ENCODE measurements at places on chromosomes 2 and 18.
A peak's percentile ranks its signal among the peaks of the same experiment; 100 is the strongest.

DNA sequence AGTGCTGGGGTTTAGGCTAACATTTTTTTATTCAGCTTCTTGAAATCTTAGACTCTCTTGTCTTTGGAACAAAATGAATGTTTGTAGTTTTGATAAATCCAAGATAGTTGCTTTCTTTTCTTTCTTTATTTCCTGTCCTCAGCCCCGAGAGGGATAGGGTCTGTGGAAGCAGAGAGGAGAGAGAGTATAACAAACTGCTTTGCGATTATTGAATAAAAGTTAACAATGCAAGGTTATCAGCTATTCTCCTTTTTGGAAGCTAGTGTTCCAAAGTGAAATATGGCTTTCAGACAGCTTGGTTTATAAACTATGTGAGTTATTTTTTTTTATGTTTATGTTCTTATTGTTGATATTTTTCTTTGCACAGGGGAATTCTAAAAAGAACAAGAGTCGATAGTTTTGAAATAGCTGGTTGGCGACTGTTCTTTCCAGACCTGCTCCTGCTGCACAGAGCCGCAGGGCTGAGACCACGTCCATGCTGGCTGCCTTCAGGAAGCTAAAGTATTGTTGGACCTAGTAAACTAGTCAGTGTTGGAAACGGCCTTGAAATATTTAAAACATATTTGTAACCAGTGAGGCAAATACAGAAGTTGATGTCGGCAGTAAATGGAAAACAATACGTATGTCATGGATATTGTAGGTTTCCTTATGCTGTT lies 15.5 kb upstream of the STON1 start:
- no peak for DNase-seq

DNA sequence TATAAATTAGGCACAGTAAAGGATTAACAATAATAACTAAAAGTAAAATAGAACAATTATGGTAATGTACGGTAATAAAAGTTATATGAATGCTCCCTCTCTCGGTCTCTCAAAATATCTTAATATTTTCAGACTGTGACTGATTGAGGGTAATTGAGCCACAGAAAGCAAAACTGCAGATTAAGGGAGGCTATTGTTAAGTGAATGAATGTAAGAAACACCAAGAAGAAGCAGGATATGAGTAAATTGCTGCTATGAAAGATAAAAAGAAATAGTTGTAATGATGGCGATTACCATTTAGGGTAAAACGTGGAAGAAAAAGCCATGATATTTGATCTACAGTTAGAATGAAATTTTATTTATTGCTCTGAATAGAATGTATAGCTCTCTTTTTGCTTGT lies 24.1 kb downstream of the GULP1 start:
- no peak for DNase-seq

- peak; percentile 53 for DNase-seq
These were observed 213.4 kb upstream of the GATA6 start for GRCh38 chr18:21955757-21956652.

GRCh38 chr2:71696381-71696780 lies 243.0 kb downstream of the DYSF start:
- no peak for DNase-seq

DNA sequence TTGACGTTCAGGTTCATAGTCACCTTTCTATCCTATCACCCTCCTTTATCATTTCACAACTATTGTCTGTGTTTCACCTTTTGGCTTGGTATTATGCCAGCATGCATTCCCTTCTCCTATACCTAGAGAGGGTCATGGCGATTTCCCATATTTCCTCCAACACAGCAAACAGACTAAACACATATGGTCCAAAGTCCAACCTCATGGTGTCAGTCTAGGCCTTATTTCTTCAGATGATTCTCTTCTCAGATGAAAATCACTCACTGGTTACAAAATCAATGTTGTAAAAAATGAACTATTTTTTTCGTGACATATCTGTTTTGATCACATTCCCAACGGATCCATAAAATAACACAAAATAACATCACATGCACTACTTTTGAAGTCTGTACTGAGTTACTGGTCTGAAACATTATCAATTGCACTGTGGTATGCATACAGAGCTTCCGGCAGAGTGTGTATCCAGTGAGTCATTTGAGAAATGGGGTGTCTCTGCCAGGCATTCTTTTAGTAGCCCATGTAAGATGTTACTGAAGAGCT lies 204.8 kb upstream of the GALNT5 start:
- no peak for DNase-seq

GRCh38 chr2:222714361-222715241 lies 43.1 kb downstream of the MOGAT1 start:
- DNase-seq, result no peak

- DNase-seq, result no peak
These were observed 337.4 kb upstream of the ID2 start for GRCh38 chr2:8344144-8345097.

DNA sequence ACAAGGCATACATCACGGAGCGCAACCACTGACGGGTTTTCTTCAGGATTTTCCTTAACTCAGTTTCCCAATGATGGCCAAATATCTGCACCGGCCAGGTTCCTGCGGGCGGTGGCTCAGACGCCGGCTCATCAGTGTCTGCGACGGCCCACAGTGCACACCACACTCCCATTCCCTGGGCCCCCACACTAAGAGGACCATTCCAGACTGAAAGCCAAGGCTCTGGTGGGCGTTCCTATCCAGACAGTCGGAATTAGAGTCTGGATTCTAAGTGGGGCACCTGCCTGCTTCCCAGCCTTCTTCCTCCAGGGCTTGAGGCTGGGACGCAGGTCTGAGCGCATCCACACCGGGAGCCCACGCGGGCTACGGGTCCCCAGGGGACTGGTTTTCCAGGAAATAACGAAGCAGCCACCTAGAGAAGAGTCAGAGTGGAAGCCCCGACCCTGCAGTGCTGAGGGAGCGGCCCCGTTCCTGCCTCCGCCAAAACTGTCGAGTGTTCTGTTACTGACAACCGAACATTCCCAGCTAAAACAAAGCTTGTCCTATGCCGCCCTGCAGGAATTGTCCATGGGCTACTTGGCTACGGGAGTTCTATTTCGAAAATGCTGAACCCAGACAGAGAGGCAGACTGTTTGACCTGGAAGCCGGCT lies 75.3 kb downstream of the TMEM18 start:
- DNase-seq, result no peak

DNA sequence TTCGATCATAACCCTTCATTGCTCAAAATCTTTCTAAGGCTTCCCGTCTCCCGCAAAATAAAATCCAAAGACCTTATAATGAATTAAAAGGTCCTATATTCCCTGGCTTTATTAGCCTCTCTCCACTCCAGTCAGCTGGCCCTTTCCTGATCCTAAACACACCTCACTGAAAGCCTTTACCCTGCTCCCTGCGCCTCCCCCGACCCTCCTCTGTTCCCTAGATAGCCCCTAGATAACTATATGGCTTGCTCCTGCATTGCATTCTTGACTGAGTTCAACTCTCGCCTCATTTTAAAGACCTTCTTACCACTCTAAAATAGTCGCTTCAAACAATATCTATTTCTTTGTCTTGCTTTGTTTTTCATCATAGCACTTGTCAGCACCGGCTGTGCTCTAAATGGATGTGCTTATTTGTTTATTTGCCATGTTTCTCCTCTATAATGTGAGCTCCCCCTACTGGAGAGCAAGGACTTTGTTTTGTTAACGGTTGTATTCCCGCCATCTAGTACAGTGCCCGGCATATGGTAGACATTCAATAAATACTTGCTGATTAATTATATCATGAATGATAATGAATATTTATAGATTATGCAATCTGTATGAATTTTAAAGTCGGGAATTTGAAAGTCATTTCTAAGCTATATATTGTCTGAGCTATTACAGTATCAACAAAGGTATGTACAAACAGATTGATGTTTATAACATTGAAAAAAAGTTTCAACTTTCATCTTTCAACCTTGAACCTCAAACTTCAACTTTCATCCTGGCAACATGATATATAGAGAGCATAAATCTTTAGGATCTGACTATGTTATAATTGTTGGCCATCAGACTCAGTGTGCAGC lies 32.4 kb upstream of the VIT start:
- DNase-seq, result no peak

DNA sequence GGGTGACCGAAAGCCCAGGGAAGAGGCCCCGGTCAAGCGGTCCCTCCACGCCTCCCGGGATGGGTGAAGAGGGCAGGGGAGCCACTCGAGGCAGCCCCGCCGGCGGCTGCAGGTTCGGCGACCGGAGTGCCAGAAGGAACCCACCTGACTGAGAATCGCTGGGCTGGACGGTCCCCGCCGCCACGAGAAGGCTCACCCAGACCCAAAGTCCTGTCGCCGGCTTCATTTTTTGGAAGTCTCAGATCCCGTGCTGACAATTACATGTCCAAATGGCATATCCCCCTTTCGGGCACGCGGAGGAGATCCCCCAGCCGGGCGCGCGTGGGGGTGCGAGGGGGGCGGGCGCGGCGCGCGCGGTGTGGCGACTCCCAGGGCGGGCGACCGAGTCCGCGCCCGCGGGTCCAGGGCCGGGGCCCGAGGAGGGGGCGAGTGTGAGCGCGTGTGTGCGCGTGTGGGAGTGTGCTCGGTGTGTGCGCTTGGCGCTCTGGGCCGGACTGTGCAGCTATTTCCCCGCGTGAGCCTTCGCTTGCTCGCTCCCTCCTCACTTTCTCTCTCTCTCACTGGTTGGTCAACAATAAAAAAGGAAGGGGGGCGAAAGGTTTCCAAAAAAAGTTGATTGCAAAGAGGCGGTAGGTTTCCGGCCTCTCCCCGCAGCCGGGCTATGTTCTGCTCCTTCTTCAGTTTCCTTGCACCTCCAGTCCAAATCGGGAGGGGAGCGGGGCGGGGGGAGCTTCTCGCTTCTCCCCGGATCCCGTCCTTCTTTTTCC lies at the start of gene ERBB4:
Gene ERBB4, minus strand, starts transcription at position 498 of the 767 bp plus-strand sequence. Its CDS starts 272 bp downstream, at position 226.
- DNase-seq, result no peak

DNA sequence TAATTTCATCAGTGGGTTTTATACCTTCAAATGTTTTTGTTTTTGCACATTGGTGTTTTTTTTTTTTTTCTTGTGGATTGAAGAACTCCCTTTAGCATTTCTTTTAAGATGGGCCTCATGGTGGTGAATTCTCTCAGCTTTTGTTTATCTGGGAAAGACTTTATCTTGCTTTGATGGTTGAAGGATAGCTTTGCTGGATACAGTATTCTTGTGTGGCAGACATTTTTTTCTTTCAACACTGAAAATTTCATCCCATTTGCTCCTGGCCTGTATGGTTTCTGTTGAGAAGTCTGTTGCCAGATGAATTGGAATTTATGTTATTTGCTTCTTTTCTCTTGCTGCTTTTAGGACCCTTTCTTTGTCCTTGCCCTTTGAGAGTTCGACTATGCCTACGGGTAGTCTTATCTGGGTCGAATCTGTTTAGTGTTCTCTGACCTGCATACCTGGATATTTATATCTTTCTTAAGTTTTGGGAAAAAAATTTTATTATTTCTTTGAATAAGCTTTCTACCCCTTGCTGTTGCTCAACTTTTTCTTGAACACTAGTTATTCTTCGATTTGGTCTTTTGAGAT lies 25.6 kb downstream of the PRKRA start:
- no peak for DNase-seq

GRCh38 chr18:74942319-74942910 lies 266.5 kb downstream of the PTGR3 start:
- DNase-seq, result no peak

GRCh38 chr2:102016399-102016955 lies 24.7 kb downstream of the IL1R2 start:
- no peak for DNase-seq

DNA sequence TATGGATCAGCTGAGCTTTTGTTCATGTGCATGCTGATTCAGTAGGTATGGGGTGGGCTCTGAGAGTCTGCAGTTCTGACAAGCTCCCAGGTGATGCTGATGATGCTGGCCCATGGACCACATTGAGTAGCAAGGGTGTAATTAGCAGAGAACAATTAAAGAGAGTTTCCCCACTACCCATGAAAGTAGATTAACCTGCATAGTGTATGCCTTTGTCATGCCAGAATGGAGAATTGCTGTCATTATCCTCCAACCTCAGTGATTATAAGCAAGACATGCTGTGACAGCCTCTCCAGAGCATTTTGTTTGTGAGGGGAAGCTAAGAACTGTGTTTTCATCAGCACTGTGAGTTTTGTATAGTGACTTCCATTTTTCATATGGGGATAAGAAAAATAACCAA lies 59.5 kb upstream of the LYPD1 start:
- no peak for DNase-seq

GRCh38 chr2:120042359-120042758 lies 29.5 kb downstream of the EPB41L5 start:
- DNase-seq, result no peak

DNA sequence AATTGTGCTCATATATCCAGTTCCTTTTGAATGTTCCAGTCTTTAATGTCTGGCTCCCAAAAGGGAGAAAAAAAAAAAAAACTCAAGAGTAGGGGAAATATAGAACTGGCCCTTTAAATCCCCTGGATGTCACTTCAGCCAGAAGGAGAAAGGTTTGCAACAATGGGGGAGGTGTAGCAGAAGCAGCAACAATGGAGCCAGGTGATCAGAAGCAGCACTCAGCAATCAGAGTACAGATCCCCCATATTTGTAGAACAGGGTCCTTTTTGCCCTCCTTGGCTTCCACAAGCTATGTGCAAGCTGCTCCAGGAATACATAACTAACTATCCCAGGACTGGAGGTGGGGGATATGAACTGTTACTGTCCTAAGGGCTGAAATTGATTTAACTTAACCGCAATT lies 25.8 kb upstream of the ZNF397 start:
- no peak for DNase-seq

DNA sequence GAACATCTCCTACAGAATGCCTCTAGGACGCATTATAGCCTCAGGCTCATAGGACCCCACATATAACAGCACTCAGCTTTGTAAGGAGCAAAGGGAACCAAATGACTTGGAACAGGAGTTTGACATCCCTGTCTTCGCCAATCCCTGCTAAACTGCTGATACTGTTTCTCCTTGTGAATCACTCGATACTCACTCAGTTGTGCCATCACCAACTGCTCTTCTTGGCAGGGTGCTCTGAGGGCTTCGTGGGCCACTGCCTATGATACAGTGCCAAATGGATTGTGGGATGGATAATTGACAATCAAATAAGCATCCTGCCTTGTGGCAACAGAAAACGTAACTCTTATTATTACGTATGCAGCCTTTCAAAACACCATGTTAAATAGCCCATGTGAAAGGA lies 396.3 kb downstream of the RIT2 start:
- DNase-seq, result no peak

DNA sequence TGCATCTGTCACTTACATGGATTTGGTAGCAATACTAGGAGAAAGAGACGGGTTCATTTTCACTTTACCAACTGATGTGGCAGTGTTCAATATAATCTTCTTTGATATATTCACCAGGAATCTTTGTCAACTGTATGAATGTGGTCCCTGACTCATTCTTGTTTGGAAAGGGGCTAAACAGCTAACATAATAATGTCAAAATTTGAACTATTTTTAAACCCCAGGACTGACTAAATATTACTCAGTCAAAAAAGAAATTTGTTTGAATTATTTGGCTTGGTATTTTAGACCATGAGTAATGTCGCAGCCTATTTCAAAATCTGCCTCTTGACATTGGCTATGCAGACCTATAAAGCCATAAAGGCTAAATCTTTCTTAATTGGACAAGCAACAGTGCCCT lies 413.7 kb upstream of the RGPD4 start:
- no peak for DNase-seq

DNA sequence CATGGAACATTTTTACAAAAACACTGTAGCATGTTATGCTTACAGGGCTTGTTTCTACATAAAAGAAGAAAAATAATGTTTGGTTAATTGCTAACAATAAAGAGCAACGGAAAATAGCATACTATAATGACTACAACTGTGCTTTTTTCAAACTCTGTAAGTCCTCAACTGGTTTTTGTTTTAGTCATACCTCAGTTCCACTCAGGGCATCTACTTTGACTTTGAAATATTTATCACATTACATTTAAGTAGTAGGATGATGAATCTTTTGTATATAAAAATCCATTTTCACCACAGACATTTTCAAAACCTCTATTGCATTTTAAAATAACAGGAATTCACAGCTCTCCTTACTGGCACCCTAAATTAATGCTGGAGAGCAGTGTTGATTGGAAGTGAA lies 8.3 kb downstream of the SATB2 start:
- DNase-seq, result no peak

Data from stimulated activated CD8-positive, alpha-beta memory T cell treated with anti-CD3 and anti-CD28 coated beads, Interleukin-15, amount 100 ng/mL, for 4 hours (primary cell).